Activated CD4-positive, CD25-positive, alpha-beta regulatory T cell treated with anti-CD3 and anti-CD28 coated beads, Interleukin-2, amount 50 U/mL, for 24 hours (primary cell): ENCODE measurements at places on chromosomes 5 and 9.
A peak's percentile ranks its signal among the peaks of the same experiment; 100 is the strongest.

- no peak for ATAC-seq
These were observed 345.2 kb downstream of the GLIS3 start for GRCh38 chr9:3954331-3955304.

DNA sequence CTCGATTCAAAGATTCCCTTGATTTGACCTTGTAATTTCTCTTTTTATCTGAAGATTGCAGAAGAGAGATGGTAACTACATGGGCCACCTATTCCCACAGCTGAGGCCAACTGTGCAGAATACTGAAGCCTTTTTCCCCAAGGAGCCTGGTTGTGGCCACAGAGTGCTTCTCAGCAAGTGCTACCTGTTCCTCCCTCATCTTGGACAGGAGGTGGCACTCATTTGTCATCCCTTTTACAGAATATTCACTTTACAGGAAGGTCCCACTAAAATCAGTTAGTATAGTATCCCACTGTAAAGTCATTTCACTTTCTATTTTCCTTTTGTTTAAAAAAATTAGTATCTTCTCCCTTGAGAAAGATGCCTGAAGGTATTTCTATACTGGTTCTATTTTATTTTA lies 346.4 kb downstream of the ARL15 start:
- no peak for ATAC-seq

GRCh38 chr9:137619240-137620047 lies 639 bp downstream of the EHMT1 start:
- ATAC-seq = peak; percentile 1

GRCh38 chr5:92559781-92560180 lies 1021.2 kb downstream of the NR2F1-AS1 start:
- no peak for ATAC-seq

GRCh38 chr5:159965031-159965837 lies 43.7 kb upstream of the TTC1 start:
- no peak for ATAC-seq

GRCh38 chr9:70496244-70496643 lies 81.8 kb upstream of the KLF9 start:
- ATAC-seq = no peak
